Hair follicle dermal papilla cell (primary cell): ENCODE measurements at places on chromosomes 16 and 17. TPM values are rescaled to one million over a fixed set of nuclear protein-coding genes. Genes with fewer than 3 reads are reported as not detected.

Gene KRTAP9-8
- total RNA-seq: not detected in 2 replicates

Gene USP6
- not detected in 2 replicates for total RNA-seq

Gene HEATR9
- total RNA-seq: not detected in 2 replicates

Gene KRT36
- not detected in 2 replicates for total RNA-seq

Gene MSLN
- 0.12 TPM in 1 of 2 replicates, not detected in the other for total RNA-seq

Gene NT5M
- 1.5 and 2.3 TPM in 2 replicates for total RNA-seq

Gene ZG16
- total RNA-seq: not detected in 2 replicates

Gene CIBAR2
- not detected in 2 replicates for total RNA-seq

Gene SLC5A11
- total RNA-seq: 0.12 TPM in 1 of 2 replicates, not detected in the other

Gene MEOX1
- total RNA-seq: 0.65 TPM in 1 of 2 replicates, not detected in the other

Gene KAT2A
- total RNA-seq: 8.5 and 9.2 TPM in 2 replicates

Gene NPIPA7
- 2.9 TPM in 1 of 2 replicates, not detected in the other for total RNA-seq

Gene CSH1
- total RNA-seq: not detected in 2 replicates

Gene RASD1
- total RNA-seq: 1.9 and 2.6 TPM in 2 replicates

Gene CCL4L2
- total RNA-seq: not detected in 2 replicates

Gene CCDC78
- 2.8 and 2.9 TPM in 2 replicates for total RNA-seq
